Dermis microvascular lymphatic vessel endothelial cell (primary cell): ENCODE measurements at places on chromosomes 4 and X.

- DNase-seq = no peak
These were observed 84.0 kb downstream of the CCSER1 start for GRCh38 chr4:90211174-90211573.

- DNase-seq = no peak
These were observed 315.5 kb upstream of the GK2 start for GRCh38 chr4:79723507-79723906.

DNA sequence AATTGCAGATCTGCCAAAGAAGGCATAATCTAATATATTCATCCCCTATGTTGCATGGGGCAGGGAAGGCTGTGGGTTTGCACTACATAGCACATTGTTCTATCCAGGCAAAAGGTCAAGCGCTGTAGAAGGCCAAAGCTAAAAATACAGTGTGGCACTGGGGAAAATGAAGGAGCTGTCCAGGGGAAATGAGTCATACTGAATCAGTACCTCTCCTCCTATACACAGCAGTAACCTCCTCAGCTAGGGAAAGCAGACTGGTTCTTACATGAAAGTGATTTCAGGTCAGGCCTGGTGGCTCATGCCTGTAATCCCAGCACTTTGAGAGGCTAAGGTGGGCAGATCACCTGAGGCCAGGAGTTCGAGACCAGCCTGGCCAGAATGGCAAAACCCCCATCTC is 31.0 kb upstream of the SLC25A4 start:
- DNase-seq = peak; percentile 80

DNA sequence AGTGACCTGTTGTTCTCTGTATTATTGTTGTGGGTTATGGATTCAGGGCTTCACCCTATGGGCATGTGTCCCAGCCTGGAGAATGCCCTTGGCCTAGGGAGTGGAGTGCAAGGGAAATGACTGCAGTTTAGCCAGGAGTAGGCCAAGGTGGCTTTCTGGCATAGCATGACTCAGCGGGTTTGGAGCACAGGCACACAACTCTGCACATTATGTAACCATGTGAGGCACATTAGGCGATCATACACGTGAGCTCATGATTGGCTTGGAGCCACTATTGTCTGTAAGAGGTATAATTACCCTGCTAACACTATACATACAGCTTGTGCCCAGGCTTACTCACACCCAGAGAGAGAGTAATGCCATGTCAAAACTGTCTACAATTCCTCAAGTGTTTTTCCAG is 35.1 kb upstream of the TACR3 start:
- DNase-seq = peak; percentile 50

DNA sequence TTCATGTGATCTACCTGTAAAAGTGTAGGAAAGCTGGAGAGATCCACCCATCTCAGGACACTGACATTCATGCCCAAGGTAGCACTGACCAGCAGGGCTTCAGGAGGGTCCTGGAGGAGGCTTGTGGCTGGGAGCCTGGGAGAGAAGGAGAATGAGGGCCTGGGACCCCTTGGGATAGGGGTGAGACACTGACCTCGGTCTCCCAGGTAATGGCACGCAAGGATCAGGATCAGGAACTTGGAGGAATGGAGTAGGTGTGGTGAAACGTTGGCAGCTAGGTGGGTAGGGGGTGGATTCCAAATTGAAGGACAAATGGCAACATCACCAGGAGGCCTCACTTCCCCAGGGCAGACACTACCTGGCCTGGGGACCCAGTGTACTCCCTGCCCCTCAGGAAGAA is 12.4 kb upstream of the RGS12 start:
- DNase-seq = no peak

- no peak for DNase-seq
These were observed 565.8 kb downstream of the GRXCR1 start for GRCh38 chr4:43458293-43458692.

- DNase-seq = no peak
These were observed 208.4 kb downstream of the DCLK2 start for GRCh38 chr4:150286656-150287055.

DNA sequence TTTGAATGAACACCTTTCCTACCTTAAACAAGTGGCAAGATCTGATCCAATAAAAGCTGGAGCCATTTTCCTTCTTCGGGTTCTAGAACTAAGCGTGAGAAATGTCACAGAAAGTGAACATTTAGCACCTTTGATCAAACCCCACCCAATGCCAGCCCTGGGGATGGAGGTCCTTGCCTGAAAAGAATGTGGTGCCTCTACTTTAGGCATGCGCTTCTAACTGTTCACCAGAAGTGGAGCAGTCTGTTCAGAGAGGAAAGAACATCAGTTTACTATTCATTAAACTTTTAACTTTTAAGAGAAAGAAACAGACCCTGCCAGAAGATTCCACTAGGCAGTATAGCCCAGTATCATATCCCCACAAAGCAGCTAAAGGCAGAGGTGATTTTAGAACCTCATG is 75.9 kb downstream of the INTS12 start:
- no peak for DNase-seq

GRCh38 chr4:978957-979701 is 5.8 kb upstream of the DGKQ start:
- DNase-seq = no peak

DNA sequence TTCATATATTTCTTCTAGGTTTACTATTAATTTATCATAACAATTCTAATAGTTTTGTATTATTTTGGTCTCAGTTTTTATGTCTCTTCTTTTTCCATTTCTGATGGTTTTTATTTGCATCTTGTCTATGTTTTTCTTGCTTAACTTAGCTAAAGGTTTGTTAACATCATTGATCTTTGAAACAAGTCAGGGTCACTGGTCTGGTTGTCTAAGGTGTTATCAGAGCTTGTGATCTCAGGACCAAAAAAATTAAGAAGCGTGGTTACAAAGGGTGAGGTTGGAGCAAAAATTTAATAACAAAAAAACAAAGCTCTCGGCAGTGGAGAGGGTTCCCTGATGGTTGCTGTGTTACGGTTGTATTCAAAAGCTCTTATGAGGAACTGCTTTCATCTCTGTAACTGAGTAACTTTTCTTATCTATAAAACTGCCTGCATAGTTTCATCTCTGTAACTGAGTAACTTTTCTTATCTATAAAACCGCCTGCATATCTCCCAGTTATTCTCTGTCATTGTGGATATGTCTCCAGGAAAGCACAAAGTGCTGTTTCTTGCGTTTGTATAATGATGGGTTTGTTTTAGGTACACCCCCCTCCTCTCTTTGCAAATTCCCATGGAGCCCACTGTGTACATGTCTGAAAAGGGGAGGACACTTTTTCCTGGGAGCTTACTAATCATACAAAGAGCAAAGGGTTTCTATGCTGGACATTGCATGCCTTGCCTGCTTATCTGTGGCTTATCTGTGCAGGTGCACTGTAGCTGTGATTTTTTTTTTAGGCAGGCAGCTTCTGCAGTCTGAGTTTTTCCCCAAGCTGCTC is 62.4 kb upstream of the UGT2B15 start:
- DNase-seq = no peak

DNA sequence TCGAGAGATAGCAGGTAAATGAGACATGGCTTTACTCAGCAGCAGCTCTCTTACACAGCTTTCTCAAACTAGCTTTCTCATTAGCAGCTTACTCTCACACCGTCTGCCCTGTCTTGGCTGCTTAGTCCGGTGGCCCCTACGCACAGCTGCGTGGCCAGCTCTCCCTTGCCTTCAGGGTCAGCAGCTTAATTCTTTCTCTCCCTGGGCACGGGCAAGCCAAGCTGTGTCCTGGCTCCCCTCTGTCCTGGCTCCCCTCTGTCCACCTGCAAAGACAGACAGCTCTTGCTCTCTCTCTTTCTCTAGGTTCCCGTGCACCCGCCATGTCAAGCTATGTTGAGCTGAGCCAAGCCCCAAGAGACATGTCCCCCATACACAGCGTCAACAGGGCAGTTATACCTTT is 39.4 kb downstream of the ZNF185 start:
- no peak for DNase-seq

DNA sequence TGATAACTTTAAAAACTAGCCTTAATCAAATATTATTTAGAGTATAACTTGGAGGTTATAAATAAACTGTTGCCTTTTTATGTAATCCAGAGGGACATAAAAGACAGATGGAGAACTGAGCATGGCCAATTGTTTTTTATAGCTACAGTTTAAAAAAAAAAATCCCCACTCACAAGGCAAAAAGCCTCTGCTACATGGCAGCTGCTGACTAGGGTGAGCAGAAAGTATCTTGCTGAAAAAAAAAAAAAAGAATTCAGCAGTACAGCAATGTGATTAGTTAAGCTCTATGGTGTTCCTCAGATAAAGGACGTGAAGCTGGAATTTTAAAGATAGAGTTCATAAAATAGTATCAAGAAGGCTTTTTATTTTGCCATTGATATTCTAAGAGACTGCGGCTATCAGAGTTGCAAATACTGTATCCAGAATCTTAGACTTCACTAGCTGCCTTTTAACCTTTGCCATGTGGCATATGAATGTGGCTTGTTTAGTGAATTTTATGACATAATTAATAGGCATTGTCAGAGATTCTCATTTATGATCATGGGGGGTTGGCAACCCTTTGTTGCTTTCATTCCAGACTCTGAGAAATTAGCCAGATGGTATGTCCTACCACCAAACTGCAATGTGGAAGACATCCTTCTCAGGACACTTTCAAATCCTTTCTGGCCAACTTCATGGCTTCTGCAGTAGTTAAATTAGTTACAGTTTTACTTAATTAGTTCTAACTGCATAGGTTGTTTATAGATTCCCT is 498.0 kb downstream of the STPG2 start:
- DNase-seq = no peak

GRCh38 chr4:169940460-169940859 is 85.7 kb downstream of the MFAP3L start:
- no peak for DNase-seq

DNA sequence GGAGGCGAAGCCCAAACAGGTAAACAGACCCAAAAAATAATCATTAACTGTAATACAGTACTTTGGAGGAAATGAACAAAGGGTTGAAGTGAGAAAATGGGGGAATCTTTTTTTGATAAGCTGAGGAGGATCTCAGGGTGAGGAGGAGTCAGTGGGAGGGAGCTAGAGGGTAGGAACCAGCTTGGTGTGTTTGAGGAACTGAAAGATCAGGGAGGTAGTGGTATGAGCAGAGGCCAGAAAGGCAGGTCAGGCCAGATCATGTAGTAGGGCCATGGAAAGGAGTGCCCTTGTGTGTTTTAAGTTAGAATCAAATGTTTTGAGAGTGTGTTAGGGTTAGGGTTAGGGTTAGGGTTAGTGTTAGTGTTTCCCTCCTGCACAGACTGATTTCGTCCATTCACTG is 48.8 kb downstream of the PPP2R2C start:
- no peak for DNase-seq

GRCh38 chr4:89316931-89317366 is 9.3 kb upstream of the GPRIN3 start:
- DNase-seq = no peak

DNA sequence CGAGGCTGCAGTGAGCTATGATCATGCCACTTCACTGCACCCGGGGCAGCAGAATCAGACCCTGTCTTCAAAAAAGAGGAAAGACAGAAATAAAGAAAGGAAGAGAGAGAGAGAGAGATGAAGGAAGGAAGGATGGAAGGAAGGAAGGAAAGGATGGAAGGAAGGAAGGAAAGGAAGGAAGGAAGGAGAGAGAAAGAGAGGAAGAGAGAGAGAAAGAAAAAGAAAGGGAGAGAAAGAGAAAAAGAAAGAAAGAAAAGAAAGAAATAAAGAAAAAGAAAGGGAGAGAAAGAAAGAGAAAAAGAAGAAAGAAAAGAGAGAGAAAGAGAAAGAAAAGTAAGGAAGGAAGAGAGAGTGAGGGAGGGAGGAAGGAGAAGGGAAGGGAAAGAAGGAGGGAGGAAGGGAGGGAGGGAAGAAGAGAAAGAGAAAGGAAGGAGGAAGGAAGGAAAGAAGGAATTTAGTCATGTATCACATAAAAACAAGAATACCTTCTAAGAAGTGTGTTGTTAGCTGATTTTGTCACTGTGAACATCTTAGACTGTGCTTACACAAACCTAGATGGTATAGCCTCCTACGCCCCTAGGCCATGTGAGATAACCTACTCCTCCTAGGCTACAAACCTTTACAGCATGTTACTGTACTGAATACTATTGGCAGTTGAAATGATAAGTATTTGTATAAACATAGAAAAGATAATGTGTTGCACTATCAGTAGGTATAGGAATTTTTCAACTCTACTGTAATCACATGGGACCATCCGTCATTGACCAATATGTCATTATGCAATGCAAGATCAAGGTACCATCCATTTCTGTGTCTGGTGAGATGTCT is 17.4 kb upstream of the AFF1 start:
- no peak for DNase-seq

DNA sequence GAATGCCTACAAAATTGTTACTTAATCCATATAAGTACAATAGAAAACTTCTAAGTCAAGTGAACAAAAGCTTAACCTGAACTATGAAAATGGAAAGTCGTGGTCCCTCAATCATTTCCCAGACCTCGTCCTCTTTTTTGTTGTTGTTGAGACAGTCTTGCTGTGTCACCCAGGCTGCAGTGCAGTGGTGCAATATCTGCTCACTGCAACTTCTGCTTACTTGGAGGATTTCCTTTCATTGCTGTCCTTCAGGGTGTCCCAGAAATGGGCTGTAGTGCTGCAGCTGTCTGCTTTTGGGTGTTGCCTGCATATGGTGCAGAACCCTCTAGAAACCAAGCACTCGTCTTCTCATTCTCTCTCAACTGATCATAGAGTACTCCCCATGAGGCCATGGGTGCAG is 75.0 kb upstream of the IL2 start:
- no peak for DNase-seq

GRCh38 chr4:183445097-183445428 is 627 bp downstream of the CDKN2AIP start:
- peak; percentile 45 for DNase-seq

DNA sequence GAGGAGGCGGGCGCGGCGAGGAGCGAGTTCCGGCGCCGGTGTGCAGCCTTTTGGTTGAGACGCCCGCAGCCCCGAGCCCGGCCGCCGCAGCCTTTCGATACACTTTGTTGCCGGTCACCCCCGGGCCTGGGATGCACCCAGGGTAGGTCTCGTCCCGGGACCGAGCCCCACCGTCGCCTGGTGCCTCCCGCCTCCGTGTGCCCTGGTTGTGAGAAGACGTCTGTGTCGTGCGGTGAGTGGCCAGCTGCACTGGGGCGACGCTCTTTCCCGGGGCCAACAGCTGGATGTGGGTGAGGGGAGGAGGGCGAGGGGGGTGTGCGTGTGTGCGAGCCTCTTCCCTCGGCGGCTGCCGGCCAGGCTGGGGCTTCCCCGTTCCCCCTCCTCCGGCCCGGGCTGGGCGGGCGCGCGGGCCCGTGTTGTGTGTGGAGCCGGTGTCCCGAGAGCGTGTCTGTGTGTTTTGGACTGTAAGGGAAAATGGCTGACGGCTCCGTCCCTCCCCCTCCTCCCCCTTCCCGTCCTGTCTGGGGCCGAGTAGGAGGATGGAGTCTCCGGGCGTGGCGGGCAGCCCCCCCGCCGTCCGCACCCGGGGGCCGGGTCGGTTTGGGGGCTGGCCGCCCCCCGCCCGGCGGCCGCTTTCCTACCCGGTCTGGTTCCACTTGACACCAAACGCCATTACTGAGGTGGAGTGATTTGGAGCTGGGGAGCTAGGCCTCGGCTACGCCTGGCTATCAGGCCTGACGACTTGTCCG is 807 bp downstream of the USP9X start:
- DNase-seq = peak; percentile 15

DNA sequence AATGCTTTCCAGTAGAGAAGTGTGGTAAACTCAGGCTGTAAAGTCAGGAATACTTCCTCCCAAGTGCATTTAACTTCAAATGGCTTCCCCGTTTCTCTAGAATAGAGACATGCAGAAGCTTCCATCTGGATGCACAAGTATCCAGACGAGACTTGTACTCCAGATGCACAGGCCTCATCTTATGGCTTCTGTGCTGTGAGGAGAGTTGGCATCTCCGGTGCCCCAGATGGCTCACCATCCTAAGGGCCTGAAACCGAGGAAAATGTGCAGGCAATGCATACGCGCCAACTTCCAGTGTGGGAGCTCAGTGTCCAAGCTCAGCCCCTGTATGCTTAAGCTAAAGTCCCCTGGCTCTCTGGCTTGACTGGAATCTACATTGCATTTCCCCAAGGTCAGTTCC is 184.0 kb upstream of the TBL1X start:
- DNase-seq = no peak
